Mesothelial cell of epicardium (in vitro differentiated cells): ENCODE measurements at places on chromosomes 3 and 15.

DNA sequence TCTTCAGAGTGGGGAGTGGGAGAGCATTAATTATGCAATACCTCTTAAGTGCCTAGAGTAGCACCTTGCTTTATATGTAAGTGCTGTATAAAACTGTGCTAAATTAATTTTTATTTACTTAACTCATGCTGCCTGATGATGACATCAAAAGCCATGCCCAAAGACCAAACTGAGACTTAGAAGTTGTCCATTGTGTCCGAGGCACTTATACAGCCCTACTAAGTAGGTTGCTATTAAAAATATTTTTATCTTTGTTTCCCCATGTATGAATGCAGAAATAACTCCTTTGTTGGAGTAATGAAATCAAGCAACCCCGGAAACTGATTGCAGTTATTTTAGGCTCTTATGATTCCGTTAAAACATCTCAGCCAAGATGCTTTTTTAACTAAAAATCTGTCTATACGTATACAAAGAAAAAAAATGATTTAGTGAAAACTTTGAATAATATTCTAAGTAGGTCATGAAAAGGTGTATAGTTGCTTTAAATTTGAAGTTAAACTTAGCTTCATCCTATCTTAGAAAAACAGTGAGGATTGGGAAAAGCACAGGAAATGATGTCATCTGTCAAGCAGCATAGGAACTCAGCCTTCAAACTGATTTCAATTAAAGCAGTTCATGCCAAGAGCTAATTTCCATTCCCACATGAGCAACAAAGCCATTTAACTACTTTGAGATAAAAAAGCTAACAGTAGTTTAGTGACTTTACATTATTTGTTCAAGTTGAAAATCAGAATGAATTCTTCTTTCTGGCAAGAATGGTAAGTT lies 43.0 kb downstream of the FBN1 start:
- no peak for DNase-seq

- no peak for DNase-seq
Observed at GRCh38 chr15:80121546-80121945, 31.3 kb upstream of the FAH start.

DNA sequence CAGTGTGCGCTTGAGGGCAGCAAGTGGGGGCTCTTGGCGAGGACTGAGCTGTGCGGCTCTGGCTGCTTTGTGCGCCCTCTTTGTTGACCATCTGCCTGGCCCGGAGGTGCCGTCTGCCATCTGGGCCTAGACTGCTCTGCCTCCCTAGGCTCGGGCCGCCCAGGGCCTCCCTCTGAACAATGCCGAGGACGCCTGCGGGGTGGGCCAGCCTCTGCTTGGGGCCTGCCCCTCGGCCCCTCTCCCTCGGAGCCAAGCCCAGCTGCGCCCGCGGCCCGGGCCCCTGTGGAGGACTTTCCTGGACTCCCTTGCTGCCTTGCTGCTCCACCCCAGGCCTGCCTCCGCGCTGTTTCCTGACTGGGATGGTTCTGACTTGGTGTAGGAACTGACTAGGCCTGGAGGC lies 31.9 kb upstream of the SPSB4 start:
- DNase-seq = no peak

DNA sequence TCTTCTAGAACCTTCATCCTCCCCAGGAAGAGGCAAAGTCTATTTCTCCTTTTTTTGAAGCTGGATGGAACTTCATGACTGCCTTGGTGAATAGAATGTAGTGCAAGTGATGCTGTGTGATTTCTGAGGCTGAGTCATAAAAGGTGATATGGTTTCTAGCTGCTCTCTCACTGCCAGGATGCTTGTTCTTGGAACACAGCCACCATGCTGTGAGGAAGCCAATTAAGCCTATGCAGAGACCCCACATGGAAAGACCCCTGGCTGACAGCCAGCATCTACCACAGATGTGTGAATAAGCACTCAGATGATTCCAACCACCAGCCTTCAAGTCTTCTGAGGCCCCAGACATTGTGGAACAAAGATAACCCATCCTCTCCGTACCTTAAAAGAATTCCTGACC lies 57.0 kb downstream of the ISL2 start:
- no peak for DNase-seq
